ENCODE measurements at places on chromosomes 5 and 9. TPM values are rescaled to one million over a fixed set of nuclear protein-coding genes. Genes with fewer than 3 reads are reported as not detected.

ZNF879 gene
- 13.1 TPM for total RNA-seq

LCN9 gene
- not detected for total RNA-seq

TMOD1 gene
- total RNA-seq: 5.5 TPM

BASP1 gene
- 460 TPM for total RNA-seq

C9orf50 gene
- total RNA-seq: 0.23 TPM

RANBP3L gene
- total RNA-seq: 15.5 TPM

GABRA1 gene
- 76.6 TPM for total RNA-seq
